Stimulated activated CD8-positive, alpha-beta memory T cell treated with anti-CD3 and anti-CD28 coated beads, Interleukin-15, amount 100 ng/mL, for 48 hours (primary cell): ENCODE measurements at places on chromosomes 4 and X.

DNA sequence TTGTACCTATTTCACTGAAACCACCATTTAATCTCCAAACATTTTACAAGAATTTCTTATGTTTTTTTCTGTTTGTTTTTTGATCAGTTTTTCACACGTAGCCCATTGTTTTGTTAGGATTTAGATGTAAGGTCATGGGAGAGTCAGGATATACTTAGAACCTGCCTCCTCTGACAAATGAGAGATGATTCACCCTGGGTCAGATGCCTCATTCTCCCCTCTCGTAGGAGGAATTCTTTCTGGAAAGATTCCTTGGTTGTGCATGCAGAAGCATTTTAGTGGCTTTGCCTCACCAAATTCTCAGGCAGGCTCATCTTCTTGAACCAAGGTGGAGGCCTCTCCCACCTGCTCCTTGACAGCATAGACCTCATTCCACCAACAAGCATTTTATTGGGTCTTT, 599.3 kb downstream of the SPRY1 start:
- DNase-seq, result no peak

- DNase-seq, result no peak
These were observed 15.2 kb upstream of the CXCL6 start for GRCh38 chr4:73821325-73821724.

DNA sequence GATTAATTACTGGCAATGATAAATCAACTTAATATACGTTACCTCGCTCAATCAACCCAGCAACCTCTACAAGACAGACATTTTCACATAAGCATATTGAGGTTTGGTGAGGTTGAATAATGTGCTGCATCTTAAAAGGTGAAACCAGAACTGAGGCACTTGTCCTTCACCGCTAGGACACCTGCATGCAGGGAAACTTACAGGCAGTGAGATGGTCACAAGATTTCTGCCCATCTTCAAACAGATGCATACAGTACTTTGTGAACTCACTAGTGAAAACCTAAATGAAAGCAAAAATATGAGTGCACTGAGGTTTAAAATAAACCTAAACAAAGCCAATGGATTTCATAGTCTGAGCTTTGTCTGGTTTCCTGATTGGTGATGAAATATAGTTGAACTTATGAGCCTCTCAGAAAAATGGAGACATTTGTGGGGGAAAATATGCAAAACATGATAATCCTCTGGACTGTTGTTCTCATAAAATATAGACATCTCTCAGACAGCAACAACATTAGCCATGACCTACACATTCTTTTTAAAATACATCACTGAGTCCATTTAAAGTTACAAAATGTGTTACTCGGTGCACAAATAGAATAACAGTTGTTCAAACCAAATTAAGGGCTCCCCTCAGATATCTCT, 20.9 kb upstream of the PRSS12 start:
- no peak for DNase-seq

- no peak for DNase-seq
These were observed 47.1 kb downstream of the PPP2R2C start for GRCh38 chr4:6425336-6425735.

- DNase-seq, result no peak
These were observed 1091.8 kb downstream of the RAPGEF2 start for GRCh38 chr4:160194716-160195115.

DNA sequence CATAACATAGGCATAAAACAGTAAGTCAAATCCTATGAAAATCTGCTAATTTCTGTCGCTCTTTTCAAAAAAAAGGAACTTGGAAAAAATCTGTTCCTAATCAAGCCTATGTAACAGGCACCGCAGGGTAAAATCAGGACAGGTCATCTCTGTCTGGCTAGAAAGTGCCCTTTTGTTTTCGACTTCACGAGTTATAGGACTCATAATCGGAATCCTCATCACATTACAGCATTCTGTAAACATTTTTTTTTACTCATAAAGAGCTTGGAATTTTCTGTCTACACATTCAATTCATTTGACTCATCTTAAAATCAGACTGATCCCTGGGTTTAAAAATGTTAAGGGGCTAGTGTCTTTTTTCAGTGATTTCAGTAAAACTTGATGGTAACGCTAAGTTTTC, 181.7 kb upstream of the TBC1D9 start:
- DNase-seq, result no peak

- no peak for DNase-seq
These were observed 212.3 kb upstream of the BCOR start for GRCh38 chrX:40310016-40310415.

GRCh38 chr4:20615486-20616260, 84.6 kb upstream of the PACRGL start:
- DNase-seq, result no peak

GRCh38 chr4:112517911-112518310, 1.9 kb upstream of the NEUROG2 start:
- DNase-seq, result no peak

DNA sequence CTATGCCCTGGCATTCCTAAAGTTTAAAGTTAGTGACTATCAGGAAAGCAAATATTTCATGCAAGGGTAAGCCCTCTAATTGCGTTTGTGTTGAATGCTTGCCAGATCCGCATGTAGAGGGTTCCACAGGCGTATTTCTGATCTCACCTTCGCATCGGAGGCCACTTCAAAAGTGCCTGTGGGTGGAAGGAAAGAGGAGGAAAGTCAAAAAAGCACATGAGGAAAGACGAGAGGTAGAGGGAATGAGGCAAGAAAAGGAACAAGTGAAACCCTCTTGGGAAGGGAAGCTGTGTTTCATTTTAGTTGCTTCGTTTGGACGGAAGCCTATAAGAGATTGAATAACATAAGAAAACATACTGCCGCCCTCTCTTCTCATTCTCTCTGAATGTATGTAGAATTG, 628.8 kb downstream of the SPRY1 start:
- no peak for DNase-seq

GRCh38 chr4:76640353-76640910, 205.4 kb downstream of the SHROOM3 start:
- no peak for DNase-seq

DNA sequence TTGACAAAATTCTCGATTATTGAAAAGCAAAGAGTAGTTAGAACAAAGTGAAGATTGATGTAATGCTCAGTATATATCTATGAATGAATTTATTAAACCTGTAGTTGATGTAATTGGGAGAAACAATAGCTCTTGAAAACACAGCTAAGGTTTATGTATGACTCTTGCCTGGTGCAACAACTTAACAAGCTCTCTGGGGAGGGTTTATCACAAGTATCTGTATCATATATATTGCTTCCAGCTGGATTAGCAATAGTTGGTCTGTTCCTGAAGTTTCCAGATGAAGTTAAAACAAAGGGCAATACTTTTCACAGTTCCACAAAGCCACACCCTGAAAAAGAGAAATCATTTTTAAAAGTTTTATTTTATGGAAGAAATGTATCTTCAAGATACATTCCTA, 91.4 kb downstream of the ARSJ start:
- no peak for DNase-seq

- no peak for DNase-seq
These were observed 25.0 kb downstream of the TLR6 start for GRCh38 chr4:38831653-38832052.

GRCh38 chr4:150337734-150338133, 244.2 kb upstream of the MAB21L2 start:
- DNase-seq, result no peak

DNA sequence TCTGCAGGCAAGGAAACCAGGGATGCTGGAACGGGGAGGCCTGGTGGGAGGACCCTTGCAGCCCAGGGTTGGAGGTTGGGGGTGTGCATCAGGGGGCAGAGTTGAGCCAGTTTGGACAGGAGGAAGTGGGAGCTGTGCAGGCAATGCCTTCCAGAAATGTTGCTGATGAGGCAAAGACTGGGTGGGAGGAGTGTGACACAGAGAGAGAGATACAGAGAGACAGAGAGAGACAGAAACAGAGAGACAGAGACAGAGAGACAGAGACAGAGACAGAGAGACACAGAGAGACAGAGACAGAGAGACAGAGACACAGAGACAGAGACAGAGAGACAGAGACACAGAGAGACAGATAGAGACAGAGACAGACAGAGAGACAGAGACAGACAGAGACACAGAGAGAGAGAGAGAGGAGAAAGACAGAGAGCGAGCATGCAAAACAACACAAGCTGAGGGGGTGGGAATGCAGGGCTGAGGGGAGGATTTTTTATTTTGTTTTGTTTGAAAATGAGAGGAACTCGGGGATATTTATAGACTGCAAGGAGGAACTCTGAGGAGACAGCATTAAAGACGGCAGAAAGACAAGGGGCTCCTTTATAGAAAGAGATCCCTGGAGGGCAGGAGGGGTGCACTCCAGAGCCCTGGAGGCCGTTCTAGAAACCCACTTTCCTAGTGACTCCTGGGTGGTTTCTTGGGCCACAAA, 1.9 kb upstream of the HAUS3 start:
- no peak for DNase-seq

GRCh38 chrX:106588801-106589200, 23.0 kb upstream of the RADX start:
- no peak for DNase-seq

GRCh38 chr4:145735827-145736226, 55.9 kb downstream of the C4orf51 start:
- DNase-seq, result no peak

GRCh38 chrX:40651620-40652223, 4.4 kb upstream of the CXorf38 start:
- peak; percentile 40 for DNase-seq

DNA sequence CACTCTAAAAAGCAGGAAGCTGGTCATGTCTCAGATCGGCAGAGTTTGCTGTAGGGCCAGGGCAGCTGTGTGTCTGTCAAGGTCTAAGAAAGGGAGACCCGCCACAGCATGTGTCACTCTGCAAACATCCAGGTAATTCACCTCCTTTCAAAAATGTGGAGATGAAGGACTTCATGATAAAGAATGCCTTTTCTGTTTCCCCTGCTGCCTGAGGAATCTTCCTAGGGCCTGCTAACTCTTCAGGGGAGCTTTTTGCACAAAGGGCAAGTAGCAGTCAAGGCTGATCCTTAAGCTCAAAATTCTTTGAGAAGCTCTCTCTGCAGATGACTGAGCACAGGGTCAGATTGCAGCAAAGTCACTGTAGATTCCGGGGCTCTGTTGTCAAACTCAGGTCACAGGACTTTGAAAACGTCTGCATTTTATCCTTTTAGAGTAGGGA, 21.1 kb downstream of the RASL11B start:
- no peak for DNase-seq

- no peak for DNase-seq
These were observed 2.4 kb downstream of the RAP2C start for GRCh38 chrX:132216806-132217202.

GRCh38 chr4:109131559-109131958, 170.9 kb downstream of the COL25A1 start:
- DNase-seq, result no peak

- no peak for DNase-seq
These were observed 81.8 kb downstream of the FRYL start for GRCh38 chr4:48698029-48698971.

DNA sequence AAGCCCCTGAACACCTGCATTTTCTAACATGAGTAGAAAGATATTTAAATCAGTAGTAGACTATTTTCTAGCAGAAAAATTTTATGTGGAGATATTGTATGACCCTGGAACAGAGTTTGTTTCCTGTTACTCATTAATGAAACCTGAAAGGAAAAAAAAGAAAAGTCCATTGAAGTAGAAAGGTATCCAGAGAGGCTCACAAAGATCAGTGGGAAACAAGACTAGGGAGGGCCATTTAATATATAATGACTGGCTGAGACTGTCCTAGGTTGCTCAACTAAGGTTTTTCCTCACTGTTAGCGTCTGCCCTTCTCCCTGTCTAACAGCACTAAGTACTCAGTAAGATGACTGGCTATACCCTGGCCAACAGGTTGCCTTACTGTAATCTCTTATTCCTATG, 788.6 kb downstream of the GLUD2 start:
- DNase-seq, result no peak

GRCh38 chr4:183286590-183287308, 33.3 kb downstream of the CLDN22 start:
- DNase-seq, result no peak

DNA sequence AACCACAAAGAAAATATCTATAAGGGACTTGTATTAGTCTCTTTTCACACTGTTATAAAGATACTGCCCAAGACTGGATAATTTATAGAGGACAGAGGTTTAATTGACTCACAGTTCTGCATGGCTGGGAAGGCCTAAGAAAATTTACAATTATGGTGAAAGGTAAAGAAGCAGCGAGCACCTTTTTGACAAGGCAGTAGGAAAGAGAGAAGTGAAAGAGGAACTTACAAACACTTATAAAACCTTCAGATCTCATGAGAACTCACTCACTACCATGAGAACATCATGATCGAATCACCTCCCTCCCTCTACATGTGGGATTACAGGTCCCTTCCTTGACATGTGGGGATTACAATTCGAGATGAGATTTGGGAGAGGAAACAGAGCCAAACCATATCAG, 856.0 kb downstream of the TRAM1L1 start:
- DNase-seq, result no peak

DNA sequence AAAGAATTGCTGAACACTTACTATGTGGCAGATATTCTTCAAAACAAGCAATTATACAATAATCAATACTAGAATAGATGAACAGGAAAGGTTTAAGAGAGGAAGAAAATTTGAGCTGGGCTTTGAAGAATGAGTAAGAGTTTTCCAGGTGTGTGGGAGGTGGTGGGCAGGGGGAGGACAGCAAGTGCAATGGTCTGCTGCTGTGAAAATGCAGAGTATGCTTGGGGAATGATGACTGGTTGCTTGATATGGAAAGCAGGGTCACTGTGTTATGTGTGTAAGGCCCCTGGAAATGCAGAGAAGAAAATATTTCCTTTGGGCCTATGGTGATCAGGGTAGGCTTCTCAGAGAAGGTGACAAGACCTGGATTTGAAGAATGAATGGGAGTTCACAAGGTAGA, 300.3 kb downstream of the CAMK2D start:
- no peak for DNase-seq

- DNase-seq, result no peak
These were observed 32.5 kb downstream of the AKAP4 start for GRCh38 chrX:50168241-50168687.

DNA sequence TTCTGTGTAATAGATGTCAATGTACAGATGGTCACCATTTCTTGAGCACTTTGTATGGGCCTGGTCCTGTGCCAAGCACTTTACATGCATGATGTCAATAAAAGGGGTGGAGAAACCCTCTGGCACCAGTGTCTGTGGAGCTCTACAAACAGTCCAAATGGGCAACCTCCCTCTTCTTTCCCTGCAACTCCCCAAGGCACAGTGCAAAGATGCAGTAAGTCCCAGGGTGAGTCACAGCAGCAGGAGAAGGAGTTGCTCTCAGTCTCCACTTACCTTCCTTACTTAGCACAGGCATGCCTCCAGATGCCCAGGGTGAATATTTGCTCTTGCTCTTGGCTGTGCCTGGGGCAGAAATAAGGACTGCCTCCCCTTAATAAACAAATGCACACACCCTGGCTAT, 4.3 kb downstream of the OCIAD2 start:
- no peak for DNase-seq

- DNase-seq, result no peak
These were observed 166.5 kb downstream of the FBXW7 start for GRCh38 chr4:152369203-152369901.

GRCh38 chr4:173585876-173586572, 56.0 kb upstream of the HAND2 start:
- no peak for DNase-seq

- no peak for DNase-seq
These were observed 60.7 kb upstream of the FAM9A start for GRCh38 chrX:8861908-8862307.

GRCh38 chr4:94202769-94203168, 4.9 kb upstream of the SMARCAD1 start:
- no peak for DNase-seq
